Stimulated activated memory B cell treated with anti-CD40 and anti-IgM and Interleukin-4, amounts not matched to agents 10 μg/mL and 1 μg/mL and 100 μg/mL, for 72 hours (primary cell): ENCODE measurements at places on chromosomes 5 and 9.

GRCh38 chr5:54861212-54861894 is 124.0 kb downstream of the ESM1 start:
- ATAC-seq, result no peak

- ATAC-seq, result no peak
These were observed 379.9 kb upstream of the ACO1 start for GRCh38 chr9:32004431-32005076.

DNA sequence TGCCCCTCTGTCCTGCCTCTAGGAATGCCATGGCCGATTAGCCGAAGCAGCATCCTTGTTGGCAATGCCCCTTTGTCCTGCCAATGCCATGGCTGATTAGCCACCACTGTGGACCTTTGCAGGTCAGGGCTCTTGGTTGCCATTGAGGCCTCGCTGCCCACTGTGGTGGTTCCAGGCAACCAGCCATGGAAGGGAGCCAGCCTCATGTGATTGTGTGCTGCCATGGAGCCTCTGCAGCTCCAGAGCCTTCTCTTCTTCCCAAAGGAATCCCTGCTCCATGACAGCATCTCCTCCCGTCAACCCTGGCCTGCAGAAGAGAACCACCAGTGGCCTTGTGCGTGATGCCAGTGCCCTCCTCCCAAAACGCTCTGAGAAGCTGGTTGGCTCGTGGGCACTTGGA is 187.0 kb downstream of the CACNA1B start:
- no peak for ATAC-seq

DNA sequence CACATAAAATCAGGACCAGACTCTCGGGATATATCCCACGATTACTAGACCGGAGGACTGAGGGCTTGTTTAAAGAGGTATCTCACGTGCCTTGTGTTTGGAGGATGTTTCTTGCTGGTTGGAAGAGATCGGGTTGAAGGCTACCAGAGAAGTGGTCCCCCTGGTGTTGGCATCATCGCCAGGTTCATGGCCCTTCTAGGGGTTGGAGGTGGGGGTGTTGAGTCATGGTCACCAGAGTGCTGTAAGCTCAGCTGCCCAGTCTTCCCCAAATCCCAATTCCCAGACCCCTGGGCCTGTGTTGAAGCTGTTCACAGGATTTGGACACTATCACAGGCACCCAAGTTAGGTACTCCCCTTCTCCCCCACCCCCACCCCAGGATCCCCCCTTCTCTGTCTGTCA is 29.1 kb upstream of the PRDM12 start:
- no peak for ATAC-seq

- ATAC-seq, result no peak
These were observed 5.1 kb downstream of the SPAAR start for GRCh38 chr9:35914301-35914807.

DNA sequence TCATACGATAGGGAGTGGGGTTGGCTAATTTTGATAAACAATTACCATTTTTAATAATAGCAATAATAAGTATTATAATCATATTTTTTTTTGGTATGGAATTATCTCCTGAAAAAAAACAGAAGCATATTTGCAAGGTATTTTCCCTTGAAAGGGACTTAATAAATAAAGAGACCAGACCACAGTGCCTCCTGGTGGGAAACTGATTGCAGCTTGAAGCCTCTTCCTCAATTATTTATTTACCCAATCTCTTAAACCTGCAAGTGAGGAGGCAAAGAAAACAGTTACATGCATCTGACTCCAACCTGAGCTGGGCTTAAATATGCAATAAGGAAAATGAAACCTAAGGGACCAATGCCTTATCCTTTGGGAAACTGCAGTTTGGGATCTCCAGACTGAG is 388.1 kb upstream of the ACO1 start:
- ATAC-seq, result no peak

GRCh38 chr5:68884144-68884754 is 209.6 kb upstream of the SLC30A5 start:
- ATAC-seq, result no peak

DNA sequence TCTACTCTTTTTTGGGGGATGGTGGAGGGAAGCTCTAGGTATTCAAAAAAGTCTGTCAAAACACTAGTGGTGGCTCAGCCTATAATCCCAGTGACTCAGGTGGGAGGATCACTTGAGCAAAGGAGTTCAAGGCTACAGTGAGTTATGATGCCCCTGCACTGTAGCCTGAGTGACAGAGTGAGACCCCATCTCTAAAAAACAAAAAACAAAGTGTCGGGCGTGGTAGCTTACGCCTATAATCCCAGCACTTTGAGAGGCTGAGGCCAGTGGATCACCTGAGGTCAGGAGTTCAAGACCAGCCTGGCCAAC is 15.8 kb upstream of the SLC35D2 start:
- ATAC-seq, result no peak

DNA sequence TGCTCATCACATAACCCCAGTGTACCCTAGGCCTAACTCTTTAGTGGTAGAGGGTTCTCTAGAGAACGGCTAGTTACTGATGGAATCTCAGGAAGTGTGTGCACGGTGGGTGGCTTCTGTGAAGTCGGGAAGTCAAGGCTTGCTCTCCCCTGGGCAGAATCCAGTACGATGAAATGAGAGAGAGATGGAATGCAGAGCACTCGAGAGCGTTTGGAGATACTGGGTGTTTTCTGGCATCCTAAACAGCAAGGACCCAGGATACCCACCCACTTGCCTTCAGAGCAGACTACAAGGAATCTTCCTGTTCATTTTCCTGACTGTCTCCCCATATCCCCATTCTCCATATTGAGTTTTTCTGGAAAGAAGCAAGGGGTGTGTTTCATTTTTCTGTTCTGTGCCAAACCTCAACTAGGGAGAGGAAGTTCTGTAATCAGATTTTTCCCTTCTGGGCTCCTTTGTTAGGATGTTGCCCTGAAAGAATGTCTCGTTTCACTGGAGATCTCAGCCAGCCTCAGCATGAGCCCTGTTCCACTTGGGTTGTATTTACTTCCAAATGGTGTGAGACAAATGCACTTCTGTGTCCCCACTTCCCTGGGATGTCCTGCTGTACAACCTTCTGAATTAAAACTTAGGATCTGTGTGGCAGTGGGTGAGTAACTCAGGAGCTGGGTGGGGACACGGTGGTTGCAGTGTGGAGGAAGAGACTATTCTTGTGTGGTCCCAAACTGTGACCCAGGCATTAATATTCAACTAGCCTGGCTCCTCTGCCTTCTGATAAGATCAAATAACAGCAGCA is 108.9 kb upstream of the SPRY4 start:
- no peak for ATAC-seq

GRCh38 chr5:152290181-152290580 is 114.9 kb downstream of the NMUR2 start:
- ATAC-seq, result no peak

GRCh38 chr5:108148715-108149139 is 233.2 kb downstream of the FBXL17 start:
- no peak for ATAC-seq

- no peak for ATAC-seq
These were observed 215.1 kb downstream of the SH3GL2 start for GRCh38 chr9:17793713-17794622.

GRCh38 chr5:95564450-95564849 is 9.5 kb downstream of the ARSK start:
- no peak for ATAC-seq

- no peak for ATAC-seq
These were observed 1188.9 kb upstream of the C9orf72 start for GRCh38 chr9:28762167-28762566.

DNA sequence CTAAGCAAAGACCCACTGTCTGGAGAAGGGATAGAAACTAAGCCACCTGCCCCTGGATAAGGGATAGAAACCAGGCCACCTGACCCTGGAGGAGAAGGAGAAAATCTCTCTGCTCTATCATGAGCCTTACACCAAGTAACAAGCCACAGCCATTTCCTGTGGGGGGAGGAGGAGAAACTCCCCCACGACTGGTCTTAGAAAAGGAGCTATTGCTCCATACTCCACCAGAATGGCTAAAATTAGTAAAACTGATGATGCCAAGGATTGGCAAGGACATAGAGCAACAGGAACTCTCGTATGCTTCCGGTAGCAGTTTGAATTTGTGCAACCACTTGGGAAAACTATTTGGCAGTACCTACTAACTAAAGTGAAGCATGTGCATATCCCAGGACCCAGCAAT is 70.8 kb downstream of the ACTL7B start:
- ATAC-seq, result no peak

DNA sequence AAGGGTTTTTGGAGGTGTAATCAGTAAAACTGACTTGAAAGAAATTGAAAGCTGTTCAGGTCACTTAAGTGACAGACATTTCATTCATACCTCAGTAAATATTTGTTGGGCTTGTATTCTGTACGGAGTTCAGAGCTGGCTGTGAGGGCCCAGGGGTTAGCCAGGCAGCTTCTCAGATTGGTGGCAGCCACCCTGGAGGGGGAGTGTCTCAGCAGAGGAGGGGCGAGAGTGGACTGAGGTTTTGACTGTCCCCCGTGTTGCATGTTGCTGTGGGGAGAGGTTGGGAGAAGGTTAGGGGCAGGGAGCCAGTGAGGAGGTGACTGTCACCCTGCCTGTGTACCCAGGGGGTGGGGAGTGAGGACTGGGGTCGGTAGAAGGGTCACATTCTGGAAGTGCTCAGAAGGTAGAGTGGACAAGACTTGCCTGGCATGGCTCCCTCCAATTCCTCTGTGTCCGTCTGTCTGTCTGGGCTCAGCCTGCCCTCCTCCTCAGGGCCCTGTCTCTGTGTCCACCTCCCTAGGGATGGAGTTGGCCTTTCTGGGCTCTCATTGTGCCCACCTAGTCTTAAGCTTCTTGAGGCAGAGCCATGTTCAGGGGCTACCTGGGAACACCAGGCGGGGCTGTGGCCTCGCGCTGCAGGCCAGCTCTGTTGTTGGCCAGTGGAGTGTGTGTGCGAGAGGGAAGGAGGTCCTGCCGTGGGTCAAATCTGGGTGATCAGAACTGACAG is 4.4 kb downstream of the PHF2 start:
- ATAC-seq, result no peak

DNA sequence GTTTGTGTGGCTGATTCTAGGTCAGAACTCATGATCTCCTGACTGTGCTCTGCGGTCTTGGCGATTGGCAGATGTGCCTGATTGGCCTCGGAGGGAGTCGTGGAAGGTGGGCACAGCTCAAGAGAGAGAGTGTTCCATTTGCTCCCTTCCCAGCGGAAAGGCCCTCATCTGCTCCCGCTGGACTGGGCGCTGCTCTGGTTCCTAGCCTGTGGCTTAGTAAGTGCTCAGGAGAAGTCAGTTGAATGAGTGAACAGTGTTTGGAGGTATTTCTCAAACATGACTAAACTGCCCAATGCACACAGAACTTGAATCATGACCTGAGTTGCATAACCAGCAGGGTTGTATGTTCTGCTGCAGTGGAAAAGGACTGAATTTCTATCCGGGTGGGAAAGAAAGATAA is 120.2 kb upstream of the PITX1 start:
- no peak for ATAC-seq

GRCh38 chr5:139148306-139148705 is 49.9 kb downstream of the SIL1 start:
- ATAC-seq, result peak; percentile 38

- peak; percentile 88 for ATAC-seq
These were observed 23.4 kb downstream of the SPACA9 start for GRCh38 chr9:132901858-132902831.

- peak; percentile 85 for ATAC-seq
These were observed at the start of gene DIRAS2 for GRCh38 chr9:90642570-90643539. Gene DIRAS2, minus strand, starts transcription at chr9:90642824. Its CDS starts 28,997 bp downstream, at chr9:90613827.

GRCh38 chr9:129481810-129482511 is 138.9 kb downstream of the C9orf50 start:
- no peak for ATAC-seq

- ATAC-seq, result no peak
These were observed 11.9 kb downstream of the FYB1 start for GRCh38 chr5:39207345-39208045.

DNA sequence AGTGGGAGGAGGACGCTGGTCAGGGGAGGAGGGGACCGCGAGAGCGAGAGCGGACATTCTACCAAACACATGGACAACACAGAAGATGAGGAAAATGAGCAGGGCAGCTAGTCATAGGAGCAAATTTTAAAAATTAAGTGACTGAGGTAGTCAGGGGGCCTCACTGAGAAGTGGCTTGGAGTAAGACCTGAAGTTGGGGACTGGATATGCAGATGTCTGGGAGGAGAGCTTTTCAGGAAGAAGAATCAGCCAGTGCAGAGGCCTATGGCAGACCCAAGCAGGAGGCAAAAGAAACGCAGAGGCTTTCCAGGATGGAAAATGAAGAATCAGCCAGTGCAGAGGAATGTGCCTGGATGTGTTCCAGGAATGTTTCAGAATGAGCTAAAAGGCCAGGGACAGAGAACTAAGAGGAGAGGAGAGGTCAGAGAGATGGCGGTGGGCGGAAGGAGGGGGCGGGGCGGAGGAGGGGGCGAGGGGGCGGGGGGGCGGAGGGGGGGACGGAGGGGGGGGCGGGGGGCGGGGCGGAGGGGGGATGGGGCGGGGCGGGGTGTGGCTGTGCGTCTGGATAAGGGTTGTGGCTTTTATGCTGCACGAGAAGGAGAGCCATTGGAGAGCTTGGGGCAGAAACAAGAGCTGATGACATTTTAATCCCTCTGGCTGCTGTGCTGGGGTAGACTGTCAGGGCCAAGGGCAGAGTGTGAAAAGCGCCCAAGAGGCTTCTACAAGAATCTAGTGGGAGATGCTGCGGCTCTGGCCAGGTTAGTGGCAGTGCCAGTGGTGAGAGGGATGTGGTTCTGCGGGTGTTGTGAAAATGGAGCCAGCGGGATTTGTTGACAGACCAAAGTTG is 129.6 kb downstream of the KCNIP1 start:
- no peak for ATAC-seq

- ATAC-seq, result no peak
These were observed 95.2 kb upstream of the CAST start for GRCh38 chr5:96566833-96567587.
